Testis (tissue), 5 donors: ENCODE measurements at places on chromosomes 13 and 19. TPM values are rescaled to one million over a fixed set of nuclear protein-coding genes. Genes with fewer than 3 reads are reported as not detected.
A peak's percentile ranks its signal among the peaks of the same experiment; 100 is the strongest.

GRCh38 chr19:38375098-38375493, 725 bp downstream of the PSMD8 start:
- no peak for DNase-seq

GRCh38 chr13:25765266-25765665, 286.6 kb downstream of the SHISA2 start:
- no peak for DNase-seq

- DNase-seq = no peak
Observed at GRCh38 chr13:101728615-101729014, 276.1 kb downstream of the ITGBL1 start.

RNF17 gene
- 36.9 TPM for polyA plus RNA-seq

NLRP11 gene
- polyA plus RNA-seq = 2.3 TPM

MATK gene
- polyA plus RNA-seq = 6.0 TPM

DNA sequence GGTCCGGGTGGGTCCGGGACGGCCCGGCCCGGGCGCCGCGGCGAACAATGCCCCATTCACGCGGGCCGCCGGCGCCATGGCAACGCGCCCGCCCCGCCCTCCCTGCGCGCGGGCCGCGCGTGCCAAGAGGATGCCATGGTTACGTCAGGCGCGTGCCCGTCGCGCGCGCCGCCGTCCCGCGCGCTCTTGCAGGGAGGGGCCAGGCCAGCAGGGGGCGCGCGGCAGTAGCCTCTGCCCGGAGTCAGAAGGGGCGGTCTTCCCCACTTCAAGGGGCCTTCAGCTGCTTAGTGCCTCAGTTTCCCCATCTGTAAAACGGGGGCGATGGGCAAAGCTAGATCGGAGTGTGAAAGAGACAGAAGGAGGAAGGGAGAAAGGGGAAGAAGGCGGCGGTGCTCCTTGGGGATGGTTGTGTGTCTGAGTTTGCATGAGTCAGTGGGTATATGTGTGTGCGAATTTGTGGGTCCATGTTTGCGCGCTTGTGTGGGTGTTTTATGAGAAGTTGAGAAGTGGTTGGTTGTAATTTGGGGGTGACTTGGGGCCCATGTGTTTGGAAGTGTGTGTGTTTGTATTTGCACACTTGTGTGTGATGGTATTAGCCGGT, 11.6 kb upstream of the NFIX start:
- DNase-seq = peak; percentile 89

DNA sequence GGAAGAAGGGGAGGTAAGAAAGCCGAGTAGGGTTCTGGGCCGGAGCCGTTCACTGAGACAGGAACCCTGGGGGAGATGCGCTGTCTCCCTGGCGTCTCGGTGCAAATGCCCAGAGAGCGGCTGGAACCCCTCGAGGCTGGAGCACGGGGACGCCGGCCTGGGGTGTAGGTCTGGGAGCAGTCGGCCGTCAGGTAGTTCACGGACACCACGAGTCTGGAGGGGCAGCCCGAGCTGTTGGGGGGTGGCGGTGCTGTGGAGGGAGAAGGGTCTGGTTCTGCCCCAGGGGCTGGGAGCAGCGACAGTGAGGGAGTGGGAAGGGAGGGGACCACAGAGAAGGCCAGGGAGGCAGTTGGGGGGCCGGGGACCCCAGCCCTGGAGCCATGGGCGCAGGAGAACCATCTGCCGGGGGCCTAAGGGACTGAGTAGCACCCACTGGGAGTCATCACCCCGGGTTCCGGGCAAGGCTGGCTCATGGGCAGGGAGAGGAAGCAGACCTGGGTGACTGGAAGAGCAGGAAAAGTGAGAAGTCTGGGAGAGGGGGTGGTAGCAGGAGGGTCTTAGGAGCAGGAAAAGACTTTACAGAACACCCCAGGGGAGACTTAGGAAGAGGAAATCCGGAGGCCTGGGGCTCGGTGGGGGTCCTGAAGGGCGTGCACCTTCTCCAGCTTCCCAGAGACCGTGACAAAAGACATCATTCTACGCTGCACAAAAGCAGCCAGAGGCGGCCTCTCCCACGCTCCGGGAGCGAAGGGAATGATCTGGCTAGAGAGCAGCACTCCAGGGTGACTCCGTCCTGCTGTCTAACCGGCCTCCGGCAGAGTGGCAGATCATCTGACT, 173.1 kb upstream of the SOX1 start:
- peak; percentile 24 for DNase-seq

DNA sequence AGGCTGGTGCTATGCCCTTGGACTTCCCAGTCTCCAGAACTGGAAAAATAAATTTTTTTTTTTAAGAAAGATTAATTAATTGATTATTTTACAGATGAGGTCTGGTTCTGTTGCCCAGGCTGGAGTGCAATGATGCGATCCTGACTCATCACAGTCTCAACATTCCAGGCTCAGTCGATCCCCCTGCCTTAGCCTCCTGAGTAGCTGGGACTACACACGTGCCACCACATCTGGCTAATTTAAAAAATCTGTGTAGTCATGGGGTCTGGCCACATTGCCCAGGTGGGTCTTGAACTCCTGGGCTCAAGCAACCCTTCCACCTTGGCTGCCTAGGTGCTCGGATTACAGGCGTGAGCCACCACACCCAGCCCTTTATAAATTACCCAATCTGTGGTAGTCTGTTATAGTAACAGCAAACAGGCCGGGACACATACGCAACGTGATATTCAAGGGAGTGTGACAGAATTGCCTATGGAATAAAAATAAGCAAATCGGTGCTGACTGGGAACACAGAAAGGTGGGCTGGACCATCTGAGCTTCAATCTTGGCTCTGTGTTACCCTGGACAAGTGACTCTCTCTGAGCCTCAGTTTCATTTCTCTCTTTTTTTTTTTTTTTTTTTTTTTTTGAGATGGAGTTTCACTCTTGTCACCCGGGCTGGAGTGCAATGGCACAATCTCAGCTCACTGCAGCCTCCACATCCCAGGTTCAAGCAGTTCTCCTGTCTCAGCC, 42.8 kb downstream of the PIN1 start:
- DNase-seq = no peak

DNA sequence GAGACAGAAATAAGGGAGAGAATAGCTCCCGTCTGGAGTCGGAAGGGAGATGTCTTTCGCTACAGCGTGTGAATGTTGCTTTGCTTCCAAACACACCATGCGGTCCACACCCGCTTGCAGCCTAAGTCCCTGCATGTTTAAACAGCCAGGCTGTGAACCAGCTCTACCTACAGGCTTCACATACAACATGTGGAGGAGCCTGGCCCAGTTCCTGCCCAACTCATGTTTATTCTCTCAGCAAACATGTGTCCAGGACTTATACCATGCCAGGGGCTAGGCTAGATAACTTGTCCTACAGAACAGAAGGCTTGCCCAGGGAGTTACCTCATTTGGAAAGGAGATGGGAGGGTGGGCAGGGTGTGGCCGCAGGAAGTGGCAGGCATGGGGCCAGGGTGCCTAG, 181.5 kb downstream of the FOXO1 start:
- DNase-seq = no peak

GRCh38 chr19:38170334-38170733, 53.7 kb downstream of the DPF1 start:
- no peak for DNase-seq

DNA sequence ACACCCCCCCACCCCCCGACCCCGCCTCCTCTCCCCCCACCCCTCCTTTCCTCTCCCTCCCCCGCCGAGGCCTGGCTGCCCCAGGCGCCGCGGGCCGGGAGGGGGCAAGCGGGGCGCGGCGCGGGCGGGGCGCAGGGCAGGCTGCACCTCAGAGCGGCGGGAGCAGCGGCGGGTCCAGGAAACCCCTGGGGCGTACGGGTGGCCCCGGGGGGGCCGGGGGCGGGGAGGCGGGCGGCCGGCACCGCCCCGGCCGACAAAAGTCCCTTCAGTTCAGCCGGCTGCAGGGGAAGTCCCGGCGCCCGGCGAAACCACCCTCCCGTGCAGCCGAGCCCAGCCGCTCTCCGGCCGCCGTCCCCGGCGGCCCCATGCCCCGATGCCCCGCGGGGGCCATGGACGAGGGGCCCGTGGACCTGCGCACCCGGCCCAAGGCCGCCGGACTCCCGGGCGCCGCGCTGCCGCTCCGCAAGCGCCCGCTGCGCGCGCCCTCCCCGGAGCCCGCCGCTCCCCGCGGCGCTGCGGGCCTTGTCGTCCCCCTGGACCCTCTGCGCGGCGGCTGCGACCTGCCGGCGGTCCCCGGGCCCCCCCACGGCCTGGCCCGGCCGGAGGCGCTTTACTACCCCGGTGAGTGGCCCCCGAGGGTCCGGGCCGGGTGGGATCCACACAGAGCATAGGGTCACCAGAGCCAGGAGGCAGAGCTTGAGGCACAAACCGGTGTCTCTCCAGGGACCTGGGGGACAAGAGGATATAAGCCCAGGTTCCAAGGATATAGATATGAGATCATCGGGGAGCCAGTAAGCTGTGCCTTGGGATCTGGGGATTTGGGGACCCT, at the start of gene BCL3:
Gene BCL3, plus strand, starts transcription at position 283 of the 829 bp plus-strand sequence. Its CDS starts 83 bp downstream, at position 366.
- DNase-seq = peak; percentile 57

C1QTNF9B gene
- polyA plus RNA-seq = 2.2 TPM

DNA sequence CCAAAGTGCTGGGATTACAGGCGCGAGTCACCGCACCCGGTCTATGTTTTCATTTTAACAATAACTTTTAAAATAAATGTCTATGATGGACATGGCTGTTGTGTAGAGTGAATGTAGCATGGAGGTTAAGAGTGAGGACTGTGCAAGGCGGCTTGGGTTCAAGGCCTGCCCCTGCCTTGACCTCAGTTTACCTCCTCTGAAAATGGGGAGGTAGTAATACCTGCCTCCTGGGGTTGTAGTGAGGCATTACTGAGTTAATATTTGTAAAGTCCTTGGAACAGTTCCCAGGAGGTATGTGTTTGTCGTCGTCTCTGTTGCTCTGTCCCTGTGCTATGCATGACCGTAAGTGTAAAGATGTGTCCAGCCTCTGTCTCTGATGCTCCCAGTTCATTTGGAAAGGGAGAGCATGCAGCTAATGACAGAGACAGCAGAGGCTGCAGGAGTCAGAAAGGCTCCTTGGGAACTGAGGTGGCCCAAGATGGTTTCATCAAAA, 9.4 kb downstream of the GARRE1 start:
- no peak for DNase-seq

UGGT2 gene
- polyA plus RNA-seq = 24.6 TPM

DNA sequence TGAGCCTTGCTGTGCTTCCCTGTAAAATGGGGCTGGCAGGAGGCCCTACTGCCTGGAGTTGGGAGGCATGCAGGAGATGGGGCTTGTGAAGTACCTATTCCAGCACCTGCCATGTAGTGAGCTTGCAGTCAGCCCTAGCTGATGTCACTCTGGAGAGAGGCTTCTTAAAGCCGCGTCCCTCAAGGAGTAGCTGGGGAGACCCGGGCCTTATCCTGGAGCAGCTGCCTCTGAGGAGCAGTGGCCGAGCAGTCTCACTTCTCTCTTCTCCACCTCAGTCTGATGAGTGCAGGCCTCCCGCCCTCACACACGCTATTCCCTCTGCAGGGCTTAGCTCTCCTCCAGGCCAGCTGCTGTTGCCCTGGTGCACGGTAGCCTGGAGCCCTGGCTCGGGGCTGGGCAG, 18.0 kb downstream of the CLASRP start:
- no peak for DNase-seq

PTGIR gene
- 1.0 TPM for polyA plus RNA-seq

DNA sequence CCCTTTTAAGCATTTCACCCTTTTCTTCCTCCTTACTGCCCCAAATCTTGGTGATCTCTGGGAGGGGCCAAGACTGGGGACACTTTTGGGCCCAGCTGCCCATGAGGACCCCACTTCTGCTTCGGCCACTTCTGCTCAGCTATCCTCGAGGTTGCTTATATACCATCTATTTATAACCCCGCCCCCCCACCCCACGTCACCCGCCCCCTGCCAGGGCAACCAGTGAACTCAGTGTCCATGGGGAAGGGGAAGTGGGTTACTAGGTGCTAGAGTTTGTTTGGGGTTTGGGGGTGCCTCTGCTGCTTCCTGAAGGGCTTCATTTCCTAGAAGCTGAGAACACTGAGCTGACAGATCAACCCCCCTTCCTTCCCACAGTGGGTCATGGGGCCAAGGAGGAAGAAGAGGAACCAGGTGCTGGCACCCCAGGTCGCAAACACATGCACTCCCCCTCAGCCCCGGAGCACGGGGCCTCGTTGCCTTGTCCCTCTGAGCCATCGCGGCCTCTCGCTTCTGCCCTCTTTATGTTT, 6.1 kb upstream of the ADGRE5 start:
- DNase-seq = no peak

DNA sequence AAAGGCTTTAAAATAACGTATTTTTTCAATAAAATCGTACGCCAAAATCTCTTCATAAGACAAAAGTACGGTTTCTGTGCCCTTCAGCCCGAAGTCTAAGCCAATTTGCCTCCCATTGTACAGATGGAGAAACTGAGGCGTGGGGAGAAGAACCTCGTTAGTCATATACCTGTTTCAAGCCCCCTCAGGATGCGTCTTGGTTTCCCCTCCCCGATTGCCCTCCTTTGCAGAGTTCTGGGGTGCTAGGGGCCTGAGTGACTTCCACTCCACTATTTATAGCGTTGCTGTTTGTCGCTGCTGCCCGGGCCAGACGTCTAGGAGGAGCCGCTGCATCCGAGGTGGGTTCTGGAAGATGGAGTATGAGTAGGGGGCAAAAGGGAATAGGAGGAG, 2.3 kb upstream of the LTBP4 start:
- DNase-seq = no peak

GRCh38 chr13:44972956-44973581, 16.2 kb downstream of the NUFIP1 start:
- no peak for DNase-seq

- DNase-seq = peak; percentile 54
Observed at GRCh38 chr19:5424192-5424973, 30.8 kb upstream of the ZNRF4 start.

- DNase-seq = no peak
Observed at GRCh38 chr19:32367948-32368536, 22.6 kb downstream of the ZNF507 start.

ZNF865 gene
- polyA plus RNA-seq = 4.7 TPM

DNA sequence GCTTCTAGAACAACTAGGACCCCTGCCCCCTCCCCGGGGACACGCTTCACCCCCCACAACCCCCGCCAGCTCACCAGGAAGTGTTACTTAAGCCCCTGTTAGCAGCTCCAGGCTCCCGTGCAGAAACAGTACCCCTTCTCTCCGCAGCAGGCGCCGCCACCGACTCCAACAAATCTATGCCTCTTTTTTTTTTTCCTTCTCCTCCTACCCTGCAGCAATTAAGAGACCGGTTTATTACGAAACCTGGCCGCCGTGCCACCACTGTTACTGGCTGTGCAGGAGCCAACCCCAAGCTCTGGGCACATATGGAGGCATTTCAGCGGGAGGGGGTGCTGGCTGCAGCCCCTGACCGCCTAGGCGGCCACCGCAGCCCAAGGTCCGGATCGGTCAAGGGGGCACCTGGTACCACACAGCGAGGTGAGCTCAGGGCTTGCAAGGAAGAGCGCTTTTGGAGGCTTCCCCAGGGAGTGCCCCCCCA, 2.4 kb downstream of the GADD45B start:
- DNase-seq = peak; percentile 39
